ENCODE measurements at places on chromosomes 5 and 9.
A peak's percentile ranks its signal among the peaks of the same experiment; 100 is the strongest.

DNA sequence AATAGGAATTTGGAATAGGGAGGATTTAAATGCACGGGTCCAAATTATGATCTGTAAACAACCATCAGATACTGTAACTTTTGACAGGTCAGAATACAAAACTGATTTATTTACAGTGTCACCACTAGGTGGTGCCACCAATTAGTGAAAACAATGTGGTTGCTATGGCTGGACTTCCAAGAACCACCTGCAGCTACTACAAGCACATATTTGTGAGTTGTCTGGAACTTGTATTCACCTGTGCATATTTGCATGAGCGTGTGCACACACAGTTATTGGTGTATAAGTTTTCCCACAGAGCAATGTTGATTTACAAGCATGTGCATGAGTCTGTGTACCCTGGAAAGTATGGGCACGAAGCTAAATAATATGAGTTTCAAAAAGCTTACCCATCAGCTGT lies 3.0 kb upstream of the HRCT1 start:
- DNase-seq, result peak; percentile 43

DNA sequence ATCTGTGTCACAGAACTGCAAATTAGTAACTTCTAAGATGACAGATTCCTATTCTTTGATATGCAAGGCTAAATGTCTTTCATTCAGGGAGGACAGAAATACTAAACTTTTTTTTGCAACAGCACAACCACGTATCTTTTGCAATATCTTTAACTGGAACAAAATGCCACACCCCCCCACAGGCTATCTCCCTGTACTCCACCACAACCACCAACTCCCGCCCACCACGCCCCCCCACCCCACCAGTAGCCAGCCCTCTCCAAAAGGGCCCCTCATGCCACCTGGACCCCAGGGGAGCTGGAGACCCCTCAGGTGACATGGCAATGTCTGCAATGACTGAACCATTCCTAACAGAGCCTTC lies 131.8 kb downstream of the ROR2 start:
- no peak for DNase-seq

DNA sequence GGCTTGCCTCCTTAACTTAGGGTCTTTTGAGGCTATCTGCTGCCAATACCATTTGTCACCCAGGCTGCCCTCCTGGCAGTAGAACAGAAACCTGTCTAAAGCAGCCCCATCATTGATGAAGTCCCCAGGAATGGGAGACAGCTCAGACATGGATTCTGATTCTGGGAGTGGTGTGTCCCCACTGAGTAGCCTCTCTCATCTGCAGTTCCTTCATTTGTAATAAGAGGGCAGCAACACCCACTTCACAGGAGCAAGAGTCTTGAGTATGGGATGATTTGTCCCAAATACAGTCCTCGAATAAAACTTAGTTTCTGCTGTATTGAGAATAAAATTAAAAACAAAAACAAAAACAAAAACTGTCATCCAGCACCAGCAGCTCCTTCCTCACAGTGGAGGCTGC lies 167.6 kb downstream of the ASTN2 start:
- DNase-seq, result no peak

GRCh38 chr9:112823257-112823656 lies 67.4 kb downstream of the SLC46A2 start:
- no peak for DNase-seq

DNA sequence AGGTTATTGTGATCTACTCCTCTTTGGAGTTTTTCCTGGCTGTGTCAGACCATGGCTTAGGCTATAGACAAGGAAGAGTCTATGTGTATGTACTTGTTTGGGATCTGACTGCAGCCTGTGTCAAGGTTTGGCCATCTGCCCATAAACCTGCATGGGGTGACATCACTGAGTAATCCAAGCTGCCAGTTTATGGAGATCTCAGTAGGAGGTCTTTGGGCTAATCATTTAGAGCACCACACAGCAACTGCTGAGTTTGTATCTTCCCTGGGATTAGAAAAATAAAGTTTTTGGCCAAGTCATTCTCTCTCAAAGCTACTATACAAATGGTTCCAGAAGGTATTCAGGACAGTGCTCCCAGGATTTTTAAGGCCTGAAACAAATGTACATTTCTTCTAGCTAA lies 65.5 kb upstream of the HSPB3 start:
- no peak for DNase-seq

DNA sequence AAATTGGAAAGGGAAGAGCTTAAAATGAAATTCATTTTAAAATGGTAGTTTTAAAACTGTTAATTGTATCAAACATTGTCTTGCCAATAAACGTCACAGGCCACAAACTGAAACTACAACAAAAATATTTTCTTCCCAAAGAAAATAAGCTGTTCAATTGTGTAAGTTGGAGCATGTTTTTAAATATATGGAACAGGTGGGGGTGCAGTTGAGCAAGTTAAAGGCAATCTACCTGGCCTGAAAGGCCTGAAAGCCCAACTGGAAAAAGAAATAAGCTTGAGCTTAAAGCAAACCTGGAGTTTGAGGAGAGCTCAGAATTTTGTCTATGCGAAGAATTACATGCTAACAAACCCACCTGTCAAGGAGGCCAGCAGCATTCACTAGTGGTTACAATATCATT lies 439.5 kb downstream of the ACTL7B start:
- DNase-seq, result no peak

GRCh38 chr9:18127499-18127875 lies 346.5 kb upstream of the ADAMTSL1 start:
- DNase-seq, result no peak

- no peak for DNase-seq
Observed at GRCh38 chr5:60583616-60584015, 116.3 kb downstream of the DEPDC1B start.

GRCh38 chr9:121568343-121569265 lies 69.0 kb upstream of the GGTA1 start:
- no peak for DNase-seq

GRCh38 chr5:124162767-124163532 lies 583.5 kb downstream of the ZNF608 start:
- peak; percentile 77 for DNase-seq

GRCh38 chr5:73998489-73998888 lies 372.5 kb downstream of the ARHGEF28 start:
- DNase-seq, result no peak

- no peak for DNase-seq
Observed at GRCh38 chr9:90555351-90556057, 87.1 kb downstream of the DIRAS2 start.

GRCh38 chr5:157858527-157859226 lies at the start of gene CLINT1:
CLINT1 (minus strand) TSS chr5:157859145; CDS start chr5:157858970, 175 bp downstream.
- DNase-seq, result peak; percentile 73

DNA sequence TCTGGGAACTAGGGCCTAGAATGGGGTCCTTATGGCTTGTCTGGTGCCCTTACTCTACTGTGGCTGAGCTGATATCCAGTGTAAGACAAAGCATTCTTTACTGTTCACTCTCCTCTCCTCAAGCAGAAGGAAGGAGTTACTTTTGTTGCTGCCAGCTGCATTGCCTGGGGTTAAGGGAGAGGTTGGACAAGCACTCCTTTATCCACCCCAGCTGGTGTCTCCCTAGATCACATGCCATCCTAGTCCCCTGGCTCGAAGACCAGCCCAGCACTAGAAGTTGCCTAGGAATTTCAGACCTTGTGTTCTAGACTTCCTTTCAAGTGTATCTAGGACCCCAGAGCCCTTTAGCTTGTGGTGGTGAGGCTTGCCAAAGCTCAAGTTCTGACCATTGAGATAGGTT lies 1051.5 kb upstream of the C9orf72 start:
- no peak for DNase-seq

GRCh38 chr9:133104718-133105460 lies 16.2 kb downstream of the RALGDS start:
- DNase-seq, result no peak

GRCh38 chr9:79189511-79189924 lies 382.2 kb upstream of the TLE4 start:
- no peak for DNase-seq

DNA sequence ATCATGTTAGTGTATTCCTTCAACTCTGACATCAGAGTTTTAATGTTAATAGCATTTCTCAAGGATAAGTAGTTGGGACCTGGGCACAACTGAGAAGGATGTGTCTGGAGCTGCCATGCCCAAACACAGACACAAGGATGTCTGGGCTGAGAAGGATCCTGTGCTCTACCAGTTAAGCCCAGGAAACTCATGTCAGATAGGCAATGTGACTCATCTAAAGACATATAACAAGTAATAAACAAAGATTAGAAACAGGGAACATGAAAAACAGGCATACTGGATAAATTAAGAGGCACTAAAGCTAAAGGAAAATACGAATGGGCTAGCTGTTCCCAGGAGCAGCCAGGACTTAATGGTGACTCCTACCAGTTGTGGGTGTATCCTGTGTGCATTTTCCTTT lies 9.1 kb upstream of the EGFLAM start:
- no peak for DNase-seq

Data from hematopoietic multipotent progenitor cell (in vitro differentiated cells).